ENCODE measurements at places on chromosomes 2 and 18.

GRCh38 chr2:127388423-127389164 is 819 bp upstream of the MAP3K2 start:
- DNase-seq, result no peak

- DNase-seq, result no peak
Measured at GRCh38 chr2:226378753-226379705, 420.6 kb downstream of the IRS1 start.

DNA sequence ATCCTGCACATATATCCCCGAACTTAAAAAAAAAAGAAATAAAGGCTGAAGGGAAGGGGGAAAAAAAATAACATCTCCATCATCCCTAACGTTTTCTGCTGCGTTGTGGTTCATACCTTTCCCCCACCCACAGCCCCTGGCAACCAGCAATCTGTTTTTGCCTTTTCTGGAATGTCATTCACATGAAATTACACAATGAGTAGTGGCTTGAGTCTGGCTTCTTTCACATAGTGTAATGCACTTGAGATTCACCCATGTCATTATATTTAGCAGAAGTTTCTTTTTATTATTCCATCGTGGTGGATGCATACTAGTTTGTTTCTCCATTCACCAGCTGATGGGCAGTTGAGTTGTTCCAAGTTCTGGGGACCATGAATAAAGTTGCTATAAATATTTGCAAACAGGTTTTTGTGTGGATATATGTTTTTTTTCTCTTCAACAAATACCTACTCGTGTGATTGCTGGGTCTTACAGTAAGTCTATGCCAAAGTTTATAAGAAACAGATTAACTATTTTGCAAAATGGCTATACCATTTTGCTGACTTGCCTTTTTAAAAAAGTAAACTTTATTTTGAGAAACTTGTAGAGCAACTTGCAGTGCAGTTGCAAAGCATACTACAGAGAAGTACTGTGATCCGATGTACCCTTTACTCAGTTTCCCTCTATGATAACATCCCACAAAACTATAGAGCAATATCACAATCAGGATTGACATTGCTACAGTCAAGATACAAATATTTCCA is 322.5 kb downstream of the LPIN1 start:
- no peak for DNase-seq

- DNase-seq, result no peak
Measured at GRCh38 chr2:183185534-183185933, 61.3 kb downstream of the NUP35 start.

DNA sequence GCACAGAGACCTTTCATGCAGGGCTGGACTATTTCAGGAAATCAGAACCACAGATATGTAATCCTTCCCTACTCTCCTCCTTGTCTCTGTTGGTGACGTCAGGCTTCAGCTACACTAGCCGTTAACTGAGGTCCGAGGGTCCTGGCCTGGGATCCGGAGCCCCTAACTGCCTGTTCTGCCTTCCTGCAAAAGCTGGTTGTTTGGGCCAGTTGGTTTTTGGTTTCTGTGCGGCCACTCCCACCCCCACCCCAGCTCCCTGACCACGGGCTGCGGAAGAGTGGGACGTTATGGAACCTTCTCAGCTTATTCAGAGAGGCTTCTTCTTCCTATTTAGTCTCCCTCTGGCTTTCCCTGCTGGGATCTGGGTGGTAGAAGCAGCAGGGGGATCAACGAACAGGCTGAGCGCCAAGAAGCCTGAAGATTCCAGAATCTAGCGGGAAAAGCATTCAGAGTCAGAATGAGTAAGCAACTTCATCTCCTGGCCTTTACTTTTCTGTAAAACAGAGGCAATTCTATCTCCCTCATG is 49.3 kb upstream of the ROCK2 start:
- no peak for DNase-seq

GRCh38 chr2:163774862-163775261 is 39.1 kb upstream of the FIGN start:
- DNase-seq, result no peak

GRCh38 chr2:236215761-236216333 is 47.7 kb upstream of the GBX2 start:
- DNase-seq, result no peak

DNA sequence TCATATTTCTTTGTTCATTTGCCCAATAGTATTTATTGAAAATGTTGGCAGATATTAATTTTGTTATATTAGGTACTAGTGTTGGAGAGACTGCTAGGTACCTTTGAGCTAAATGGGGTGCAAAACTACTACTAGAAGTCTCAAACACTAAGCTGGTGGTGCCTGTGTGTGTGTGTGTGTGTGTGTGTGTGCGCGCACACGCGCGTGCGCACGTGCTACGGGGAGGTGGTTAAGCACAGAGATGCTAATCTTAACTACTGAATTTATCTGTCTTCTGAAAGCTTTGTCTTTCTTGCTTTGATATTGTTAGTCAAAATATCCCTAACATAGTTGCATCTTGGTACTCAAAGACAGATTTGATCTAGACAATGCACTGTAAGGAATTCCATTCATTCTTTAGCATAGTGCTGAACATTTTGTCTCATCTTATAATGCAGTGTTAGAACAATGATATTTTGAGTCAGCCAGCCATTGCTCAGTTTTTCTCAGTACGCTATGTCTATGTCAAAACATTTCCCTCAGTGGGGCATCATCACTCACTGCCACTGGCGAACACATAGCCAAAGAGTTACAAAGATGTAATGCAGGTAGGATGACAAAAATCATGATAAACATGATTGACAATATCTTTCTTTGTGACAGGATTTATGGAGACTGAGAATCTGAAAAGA is 396.0 kb upstream of the RGPD4 start:
- no peak for DNase-seq

GRCh38 chr18:27750014-27750413 is 426.9 kb downstream of the CDH2 start:
- DNase-seq, result no peak

GRCh38 chr2:70688427-70688826 is 79.6 kb downstream of the ADD2 start:
- no peak for DNase-seq

DNA sequence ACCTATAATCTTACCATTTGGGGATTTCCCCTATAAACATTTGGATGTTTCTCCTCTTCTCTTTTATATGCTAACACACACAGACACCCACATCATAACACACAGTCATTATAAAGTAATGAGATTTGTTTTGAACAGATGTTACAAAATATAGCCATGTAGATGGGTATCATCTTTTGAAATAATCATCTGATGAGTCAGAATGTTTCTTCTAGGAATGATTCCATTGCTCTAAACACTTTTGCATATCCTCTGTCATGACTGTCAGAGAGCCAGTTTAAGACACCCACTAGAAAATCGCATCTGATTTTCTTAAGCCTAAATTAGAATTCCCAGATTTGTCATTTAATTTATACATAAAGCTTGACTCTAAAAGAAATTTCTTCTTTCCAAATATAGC is 442.6 kb downstream of the CMPK2 start:
- DNase-seq, result no peak

DNA sequence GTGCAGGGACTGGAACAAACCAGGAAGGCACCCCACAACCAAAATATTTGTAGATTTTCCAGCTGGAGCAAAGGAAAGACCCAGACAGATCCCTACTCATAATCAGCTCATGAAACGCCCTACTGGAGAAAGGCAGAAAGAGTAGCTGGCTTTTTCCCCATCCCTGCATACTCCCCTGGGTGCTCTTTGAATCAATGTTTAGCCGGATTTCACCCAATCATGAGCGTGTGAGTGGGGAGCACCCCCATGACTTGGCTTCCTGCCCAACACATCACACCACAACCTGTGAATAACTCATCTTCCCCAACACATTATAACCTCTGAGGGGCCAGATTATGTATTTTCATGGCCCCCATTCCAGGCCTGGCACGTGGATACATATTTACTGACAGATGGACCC is 35.1 kb upstream of the SLC14A1 start:
- peak; percentile 55 for DNase-seq

DNA sequence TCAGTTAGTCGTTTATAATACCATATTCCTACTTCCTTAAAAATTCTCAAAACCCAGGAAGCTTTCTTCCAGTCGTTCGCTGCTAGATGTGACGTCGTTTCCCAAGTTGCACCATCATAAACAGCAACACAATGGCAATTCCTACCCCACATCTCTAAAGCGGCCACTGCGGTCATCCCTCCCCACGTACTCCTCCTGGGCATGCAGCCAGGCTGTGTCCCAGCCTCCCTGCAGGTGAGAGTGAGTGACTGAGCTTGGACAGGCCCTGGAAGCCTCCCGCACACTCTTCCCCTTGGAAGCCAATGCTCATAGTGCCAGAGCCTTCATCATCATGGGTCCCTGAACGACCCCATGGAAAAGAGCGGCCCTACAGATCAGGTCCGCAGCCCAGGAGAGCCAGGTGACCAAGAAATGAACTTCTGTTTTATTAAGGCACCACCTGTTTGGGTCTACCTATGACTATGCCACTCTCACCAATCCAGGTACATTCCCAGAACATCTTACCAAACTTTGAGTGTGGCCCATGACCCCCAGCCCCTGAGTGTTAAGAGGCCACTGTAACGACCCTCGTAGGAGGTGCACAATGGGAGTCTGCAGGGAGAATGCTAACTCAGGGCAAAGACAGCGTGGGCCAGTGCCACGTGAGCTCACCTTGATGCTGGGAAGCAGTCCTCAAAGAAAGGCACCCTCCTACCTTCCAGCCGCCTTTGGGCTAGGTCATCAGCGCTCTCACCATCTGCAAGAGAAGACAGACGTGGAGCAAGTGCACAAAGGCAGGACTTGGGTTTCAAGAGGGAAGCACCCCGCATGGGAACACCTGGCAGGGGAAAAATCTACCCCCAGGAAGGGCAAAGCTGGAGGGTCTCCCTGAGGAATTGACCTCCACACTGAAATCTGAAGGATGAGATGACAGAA is 74.7 kb upstream of the RAB6C start:
- no peak for DNase-seq

GRCh38 chr2:214315324-214315723 is 95.5 kb upstream of the VWC2L start:
- DNase-seq, result no peak

DNA sequence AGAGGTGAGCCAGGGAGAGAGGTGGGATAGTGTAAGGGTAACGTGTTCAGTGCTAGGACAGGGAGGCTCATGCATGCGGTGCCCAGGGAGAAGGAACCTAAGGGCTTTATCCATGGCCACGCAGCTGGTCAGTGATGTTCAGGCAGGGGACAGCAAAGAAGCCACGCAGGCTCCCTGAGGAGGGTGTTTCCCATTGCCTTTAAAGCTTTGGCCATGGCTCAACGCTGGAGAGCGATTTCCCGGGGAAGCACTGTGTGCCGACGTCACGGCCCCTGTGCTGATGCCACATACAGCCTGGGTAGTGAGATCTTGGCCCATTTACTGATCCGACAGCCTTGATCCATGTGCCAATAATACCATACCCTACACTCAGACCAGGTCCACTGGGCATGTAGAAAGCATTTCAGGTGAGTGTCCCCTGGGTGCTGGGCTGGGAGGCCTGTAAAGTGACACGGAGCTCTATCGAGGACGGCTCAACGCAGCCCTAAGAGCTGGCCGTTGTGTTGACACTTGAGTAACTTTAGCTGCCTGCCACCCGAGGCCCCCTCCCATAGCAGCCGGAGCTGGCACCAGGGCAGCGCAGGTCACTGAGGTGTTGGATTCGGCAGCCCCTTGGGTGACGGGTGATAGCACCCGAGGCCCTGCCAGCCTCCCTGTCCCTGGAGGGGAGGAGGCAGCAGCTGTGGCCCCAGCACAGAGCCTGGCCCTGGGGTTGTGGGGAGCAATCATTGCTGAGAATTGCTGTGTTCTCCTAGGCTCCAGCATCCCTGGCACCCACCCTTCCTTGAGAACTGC is 41.4 kb downstream of the PDIA6 start:
- no peak for DNase-seq

DNA sequence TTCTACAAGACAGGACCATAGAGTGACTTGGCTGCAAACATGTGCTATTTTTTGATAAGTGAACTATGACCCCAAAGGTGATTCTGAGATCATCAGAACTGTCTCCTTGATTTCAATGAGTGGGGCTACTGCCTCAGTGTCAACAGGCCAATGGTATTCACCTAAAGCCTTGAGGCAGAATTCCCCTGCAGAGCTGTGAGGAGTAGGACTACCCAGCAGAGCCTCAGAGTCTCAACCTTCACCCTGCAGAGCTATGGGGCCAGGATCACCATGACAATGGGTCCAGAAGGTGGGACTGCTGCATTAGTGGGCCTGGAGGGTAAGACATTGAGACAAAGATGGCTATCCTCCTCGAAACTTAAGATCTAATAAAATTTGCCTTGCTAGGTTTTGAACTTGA is 1668.2 kb upstream of the SLC39A10 start:
- DNase-seq, result no peak

DNA sequence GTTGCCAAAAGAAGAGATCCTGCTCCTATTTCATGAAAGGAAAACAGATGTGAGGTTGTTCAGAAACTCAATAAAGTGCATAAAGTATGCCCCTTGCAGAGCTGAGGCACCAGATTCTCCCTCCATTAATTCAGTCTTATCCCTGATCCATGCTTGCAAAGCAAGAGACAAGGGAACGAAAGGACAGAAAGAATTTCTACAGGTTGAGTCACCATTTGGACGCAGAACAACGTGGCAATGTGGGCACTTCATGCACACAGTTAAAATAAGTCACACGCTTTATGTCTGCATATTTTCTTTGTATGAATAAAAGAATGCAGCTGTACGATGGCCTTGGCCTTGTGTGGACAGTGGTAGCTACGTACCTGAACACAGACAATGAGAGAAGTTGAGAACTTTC is 321.7 kb upstream of the REV1 start:
- no peak for DNase-seq

GRCh38 chr2:192377173-192377572 is 182.4 kb upstream of the TMEFF2 start:
- DNase-seq, result no peak

- DNase-seq, result no peak
Measured at GRCh38 chr2:1973636-1974035, 229.3 kb upstream of the PXDN start.

DNA sequence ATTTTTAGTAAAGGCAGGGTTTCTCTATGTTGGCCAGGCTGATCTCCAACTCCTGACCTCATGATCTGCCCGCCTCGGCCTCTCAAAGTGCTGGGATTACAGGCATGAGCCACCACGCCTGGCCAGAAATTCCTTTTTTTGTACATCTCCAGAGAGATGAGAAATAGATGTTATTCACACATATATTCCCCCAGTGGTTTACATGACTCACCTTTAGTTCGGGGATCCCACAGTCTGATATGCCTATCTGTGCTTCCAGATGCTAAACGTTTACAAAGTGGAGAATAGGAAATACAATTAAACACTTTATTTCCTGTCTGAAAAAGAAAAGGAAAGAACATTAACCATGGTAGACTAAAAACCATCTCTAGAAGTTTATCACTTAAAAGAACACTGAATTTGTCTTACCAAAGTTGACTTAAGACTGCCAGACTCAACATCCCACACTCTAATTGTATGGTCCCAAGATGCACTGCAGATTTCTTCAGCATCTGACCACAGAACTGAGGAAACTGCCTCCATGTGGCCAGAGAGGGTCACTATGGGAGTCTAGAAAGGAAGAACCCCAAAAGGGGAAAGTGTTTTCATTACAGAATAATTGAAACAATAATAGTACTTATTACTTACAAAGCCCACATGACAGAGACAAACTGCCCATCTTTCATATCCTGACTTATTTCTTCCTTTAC is 12.6 kb upstream of the ICA1L start:
- DNase-seq, result no peak

Data from activated T-cell treated with anti-CD3 and anti-CD28 coated beads for 24 hours (primary cell).